ENCODE measurements at places on chromosomes 5 and 9.

DNA sequence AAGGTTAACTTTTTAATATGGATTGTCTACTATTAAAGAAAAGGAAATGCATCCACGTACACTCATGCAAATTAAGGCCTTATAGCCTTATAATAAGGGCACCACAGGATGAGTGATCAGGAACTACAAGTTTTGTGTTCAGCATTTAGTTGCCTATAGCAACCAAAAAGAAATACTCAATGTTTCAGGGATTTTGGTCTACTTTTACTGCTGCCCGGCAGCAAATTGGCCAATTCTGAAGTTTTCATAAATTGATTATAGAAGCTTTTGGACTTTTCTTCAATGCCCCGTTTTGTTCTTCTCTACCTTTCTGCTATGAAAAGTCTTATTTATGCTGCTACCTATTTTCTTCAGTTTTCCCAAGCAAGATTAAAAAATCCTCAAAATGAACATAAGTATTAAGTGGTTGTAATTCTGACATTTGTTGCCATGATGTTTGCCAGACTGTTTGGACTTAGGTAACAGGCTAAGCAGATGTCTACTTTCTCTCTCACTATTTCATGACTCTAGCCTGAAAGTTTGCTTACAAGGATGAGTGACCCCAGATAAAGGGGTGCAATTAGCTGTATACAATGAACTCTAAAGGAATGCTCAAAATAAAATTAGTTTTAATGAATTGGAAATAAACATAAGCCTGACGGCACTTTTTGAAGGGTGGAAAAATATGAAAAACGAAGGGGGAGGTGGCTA lies 391.5 kb upstream of the DAB2 start:
- no peak for DNase-seq

- DNase-seq = peak; percentile 19
These were observed 8.4 kb upstream of the SETD9 start for GRCh38 chr5:56900858-56901578.

DNA sequence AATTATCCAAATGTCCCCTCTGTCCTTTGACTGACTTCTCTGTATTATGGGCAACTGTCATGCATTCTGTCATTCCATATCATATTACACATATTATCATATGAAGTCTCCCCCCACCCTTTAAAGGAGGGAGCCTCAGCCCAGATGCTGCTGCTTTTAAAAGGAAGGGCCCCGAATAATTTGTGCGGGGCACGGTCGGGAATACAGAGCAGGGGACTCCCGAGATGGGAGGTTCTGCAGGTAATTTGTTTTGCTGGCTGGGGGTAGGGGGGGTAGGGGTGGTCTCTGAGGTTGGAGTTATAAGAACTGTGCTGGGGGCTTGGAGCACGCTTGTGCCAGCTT lies 10.1 kb upstream of the LHX2 start:
- DNase-seq = no peak

DNA sequence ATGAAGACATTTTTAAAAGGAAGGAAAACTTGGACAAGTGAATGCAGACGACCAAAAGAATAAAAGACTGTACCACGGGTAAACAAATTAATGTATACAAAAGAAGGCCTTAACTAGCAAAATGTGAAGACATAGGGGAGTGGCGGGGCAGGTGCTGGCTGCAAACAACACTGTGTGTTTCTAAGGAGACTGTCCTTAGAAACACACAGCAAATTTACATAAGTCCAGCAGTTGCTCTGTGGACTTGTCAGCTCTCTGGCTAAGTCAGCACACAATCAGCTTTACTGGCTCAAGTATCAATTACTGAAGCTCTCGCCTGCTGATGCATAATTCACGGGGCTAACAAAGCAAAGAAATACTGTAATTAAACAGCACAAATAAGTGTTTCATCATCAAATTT lies 24.8 kb downstream of the PTBP3 start:
- no peak for DNase-seq

GRCh38 chr9:129523943-129524581 lies 96.8 kb downstream of the C9orf50 start:
- DNase-seq = no peak

- no peak for DNase-seq
These were observed 102.0 kb upstream of the PRLR start for GRCh38 chr5:35331956-35332950.

DNA sequence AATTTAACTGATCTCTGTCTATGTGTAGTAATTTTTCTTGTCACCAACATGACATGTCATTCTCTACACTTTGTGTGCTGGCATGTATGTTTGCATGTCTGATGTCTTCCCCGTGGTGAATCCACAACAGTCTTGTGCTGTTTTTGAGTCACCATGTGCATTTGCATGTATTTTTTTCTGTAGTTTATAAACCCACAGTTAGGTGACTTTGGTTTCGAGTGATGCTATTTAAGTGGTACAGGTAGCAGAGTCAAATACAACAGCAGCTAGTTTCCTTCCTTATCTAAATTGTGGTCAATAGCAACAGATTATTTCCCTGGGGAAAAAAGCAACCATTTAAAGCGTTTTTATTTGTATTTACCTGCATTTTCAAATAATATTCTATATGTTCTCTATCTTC lies 89.9 kb upstream of the FSD1L start:
- DNase-seq = no peak

DNA sequence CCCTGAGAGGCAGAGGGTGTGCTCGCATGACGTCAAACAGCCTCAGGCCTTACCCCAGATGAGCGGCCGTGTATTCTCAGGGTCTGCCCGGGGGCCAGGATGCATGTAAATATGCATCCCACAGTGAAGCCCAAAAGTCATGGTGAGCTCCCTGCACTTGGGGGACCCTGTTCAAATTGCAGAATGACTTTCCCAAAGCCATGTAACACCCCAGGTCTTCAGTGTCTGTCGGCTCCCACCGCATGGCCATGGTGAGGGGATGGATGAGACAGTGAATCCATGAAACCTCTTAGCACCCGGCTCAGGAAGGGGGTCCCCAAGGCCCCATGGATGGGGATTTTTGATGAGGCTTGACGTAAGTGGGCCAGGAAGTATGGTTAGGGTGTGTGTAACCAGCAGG lies 9.3 kb upstream of the COL5A1 start:
- no peak for DNase-seq

DNA sequence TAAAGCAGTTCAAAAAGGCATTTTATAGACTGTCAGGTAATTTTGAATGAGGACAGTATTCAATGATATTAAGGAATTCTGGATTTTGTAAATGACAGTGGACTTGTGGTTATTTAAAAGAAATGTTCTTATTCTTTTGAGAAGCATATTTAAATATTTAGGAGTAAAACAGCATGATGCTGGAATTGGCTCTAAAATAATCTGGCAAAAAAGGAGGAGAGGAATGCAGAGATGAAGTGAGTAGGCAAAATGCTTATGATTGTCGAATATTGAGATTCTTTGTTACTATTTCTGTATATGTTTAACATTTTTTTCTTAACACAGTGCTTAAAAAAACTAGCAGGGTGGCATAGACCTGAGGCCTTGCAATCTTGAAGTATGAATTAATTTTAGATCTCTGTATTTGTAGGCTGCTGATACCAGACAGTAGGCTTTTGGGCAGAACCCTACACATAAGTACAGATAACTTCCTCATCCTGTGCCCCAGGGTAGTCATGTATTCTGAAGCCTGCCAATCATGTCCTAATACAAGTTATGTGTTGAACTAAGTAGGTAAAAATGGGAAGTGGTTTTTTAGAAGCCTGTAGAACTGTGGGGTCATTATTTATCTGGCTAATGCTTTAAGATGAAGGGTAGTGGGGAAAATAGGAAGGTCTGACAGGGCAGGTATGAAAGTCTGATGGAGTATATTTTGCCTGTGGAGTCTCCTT lies 9.4 kb downstream of the CD180 start:
- DNase-seq = no peak

GRCh38 chr9:12748016-12748415 lies 26.8 kb upstream of the LURAP1L start:
- no peak for DNase-seq

DNA sequence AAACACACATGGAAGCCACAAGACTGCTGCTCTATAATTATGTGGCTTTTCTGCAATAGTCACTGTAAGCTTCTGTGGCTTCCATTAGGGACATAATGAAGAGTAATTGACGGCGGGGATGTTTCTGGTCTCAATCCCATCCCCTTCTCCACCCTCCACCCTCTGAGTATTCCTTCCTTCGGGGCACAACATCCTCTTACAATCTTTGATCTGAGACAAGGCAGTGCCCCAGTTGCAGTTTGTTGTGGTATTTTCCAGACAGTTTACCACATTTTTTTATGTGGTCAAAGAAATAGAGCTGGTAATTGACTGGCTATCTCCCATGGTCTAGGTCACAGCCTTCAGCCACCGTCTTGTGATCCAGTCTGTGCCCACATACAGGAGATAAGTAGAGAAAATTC lies 277.7 kb downstream of the NR2F1-AS1 start:
- DNase-seq = no peak

- no peak for DNase-seq
These were observed 95.2 kb upstream of the PHF24 start for GRCh38 chr9:34862836-34863235.

DNA sequence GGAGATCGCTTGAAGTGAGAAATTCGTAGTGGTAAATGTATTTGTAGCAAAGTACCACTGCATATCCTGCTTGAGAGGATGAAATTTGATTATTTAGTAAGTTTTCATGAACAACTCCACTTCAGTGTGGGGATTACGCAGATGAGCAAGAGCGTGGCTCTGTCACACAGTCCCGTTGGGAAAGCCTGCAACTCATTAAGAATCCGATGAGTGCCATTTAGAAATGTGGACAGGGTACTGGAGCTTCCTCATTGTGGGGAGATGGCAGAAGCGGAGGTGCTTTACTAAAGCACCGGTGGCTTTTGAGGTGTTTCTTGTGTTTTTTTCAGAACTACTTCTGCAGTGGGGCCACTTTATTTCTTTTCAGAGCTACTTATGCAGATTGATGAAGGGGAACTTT lies 1.4 kb downstream of the TJP2 start:
- DNase-seq = no peak

GRCh38 chr9:16343249-16344237 lies 526.9 kb downstream of the BNC2 start:
- no peak for DNase-seq

DNA sequence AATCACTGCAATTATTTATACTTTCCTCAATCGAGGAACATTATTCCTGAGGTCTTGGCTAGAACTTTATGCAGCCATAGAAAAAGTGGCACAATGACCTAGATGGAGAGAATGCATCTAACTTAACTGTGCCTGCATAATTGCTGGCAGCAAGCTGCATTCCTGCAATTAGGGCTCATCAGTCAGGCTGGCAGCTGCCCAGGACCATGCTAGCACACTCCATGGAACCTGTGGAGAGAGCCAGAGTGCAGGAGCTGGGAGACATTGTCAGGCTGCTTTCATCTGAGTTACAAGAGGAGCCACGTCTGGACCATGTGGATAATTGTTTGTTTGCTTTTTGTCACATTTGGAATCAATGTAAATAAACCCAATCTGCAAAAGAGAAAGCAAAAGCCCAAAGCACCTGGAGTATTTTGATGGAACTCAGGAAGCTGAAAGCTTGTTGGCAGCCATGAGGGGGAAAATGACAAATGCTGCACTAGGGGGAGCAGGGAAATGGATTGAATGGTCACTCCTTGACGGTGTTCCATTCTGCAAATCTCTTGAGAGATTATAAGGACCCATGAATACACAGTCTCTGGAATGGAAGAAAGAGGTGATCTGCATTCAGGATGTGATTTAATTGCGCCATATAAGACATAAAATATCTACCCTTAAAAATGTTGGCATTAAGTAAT lies 839.9 kb downstream of the MAT2B start:
- no peak for DNase-seq

DNA sequence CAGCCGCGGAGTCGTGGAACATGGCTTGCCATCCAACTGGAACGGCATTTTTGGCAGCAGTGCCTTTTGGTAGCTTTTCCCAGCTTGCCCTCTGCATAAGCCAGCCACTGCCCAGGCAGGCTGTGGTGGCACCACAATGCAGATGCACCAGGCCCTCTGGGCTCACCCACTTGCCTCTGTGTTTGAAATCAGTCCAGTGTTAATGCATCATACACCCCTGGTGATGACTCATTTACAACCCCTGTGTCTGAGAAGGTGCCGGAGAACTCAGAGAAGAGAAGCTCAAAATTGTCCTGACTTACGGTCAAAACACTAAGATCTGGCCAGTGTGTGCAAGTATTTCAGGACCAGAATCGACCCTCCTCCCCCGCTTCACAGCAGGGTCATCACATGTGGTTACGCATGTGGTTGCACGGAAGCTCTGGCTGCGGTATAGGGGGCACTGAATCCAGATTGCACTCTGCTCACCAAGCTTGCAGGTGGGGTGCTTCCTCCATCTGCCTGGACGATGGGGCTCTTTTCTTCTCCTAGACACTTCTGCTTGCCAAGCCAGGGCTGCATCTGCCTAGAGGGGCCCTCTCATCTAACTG lies 66.5 kb upstream of the SMIM15 start:
- no peak for DNase-seq

DNA sequence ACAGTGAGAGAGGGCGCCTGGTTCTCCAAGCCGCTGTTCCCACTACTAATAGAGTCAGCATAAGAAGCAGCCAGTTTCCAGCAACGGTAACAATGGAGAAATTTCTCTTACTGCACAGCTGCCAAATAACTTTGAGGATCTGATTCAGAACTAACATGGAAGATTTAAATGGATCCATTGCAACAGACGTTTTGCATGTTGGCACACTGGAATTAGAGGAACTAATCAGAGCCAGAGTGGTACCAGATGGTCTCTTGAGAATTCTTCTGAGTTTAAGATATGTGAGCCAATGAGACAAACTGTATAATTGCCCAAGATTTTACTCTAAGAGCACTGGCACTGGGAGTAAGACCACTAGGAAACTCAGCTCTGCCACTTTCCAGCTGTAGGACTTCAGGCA lies 186.5 kb downstream of the EFNA5 start:
- no peak for DNase-seq

- peak; percentile 59 for DNase-seq
These were observed 59.0 kb downstream of the MAT2B start for GRCh38 chr5:163564321-163564938.

DNA sequence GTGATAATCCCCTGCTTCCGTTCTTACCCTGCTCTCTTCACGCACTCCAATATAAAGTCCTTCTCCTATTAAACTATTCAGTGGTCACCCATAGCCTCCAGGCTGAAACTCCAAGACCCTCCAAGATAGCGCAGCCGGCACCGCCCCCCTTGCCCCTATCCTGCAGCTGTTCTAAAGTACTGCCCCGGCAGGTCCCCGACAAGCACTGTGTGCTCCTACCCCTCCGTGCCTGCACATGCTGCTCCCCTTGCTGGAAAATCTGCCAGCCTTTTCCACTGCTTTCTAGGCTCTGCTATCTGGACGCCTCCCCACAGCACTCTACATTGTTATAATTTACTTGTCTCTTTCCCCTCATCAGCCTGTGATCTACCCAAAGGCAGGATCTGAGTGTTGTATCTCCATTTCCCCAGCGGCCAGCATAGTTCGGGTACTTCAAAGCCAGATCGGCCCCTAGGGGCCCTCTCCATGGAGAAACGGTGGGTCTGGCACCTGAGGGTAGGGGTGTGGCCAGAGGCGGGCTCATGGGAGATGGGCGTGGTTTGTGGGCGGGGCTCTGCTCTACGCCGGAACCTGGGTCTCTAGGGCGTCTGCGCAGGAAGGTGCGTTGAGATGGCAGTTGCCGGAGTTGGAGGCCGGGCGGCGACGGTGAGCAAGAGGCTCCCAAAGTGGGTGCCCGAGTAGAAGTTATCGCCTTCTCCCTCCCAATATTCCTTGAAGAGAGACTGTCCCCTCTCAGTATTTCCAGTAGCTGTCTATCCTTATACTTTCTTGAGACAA lies 83.5 kb upstream of the RUSC2 start:
- DNase-seq = peak; percentile 15

GRCh38 chr5:67030289-67031056 lies 166.1 kb downstream of the CD180 start:
- no peak for DNase-seq

- peak; percentile 7 for DNase-seq
These were observed 1.7 kb downstream of the TRIO start for GRCh38 chr5:14144586-14145434.

All from activated T-cell treated with anti-CD3 and anti-CD28 coated beads for 24 hours (primary cell).